ENCODE measurements at places on chromosomes 1 and 21.

GRCh38 chr1:13623021-13623637 lies 39.5 kb downstream of the PDPN start:
- DNase-seq, result no peak

- peak; percentile 9 for DNase-seq
Observed at GRCh38 chr1:41882068-41882477, 36.6 kb downstream of the HIVEP3 start.

GRCh38 chr1:67142931-67143330 lies 8.2 kb upstream of the C1orf141 start:
- DNase-seq, result no peak

- DNase-seq, result no peak
Observed at GRCh38 chr1:90833466-90834110, 116.5 kb upstream of the BARHL2 start.

GRCh38 chr1:166914111-166914510 lies 38.0 kb upstream of the TADA1 start:
- DNase-seq, result no peak

- no peak for DNase-seq
Observed at GRCh38 chr1:217274416-217274815, 356.5 kb downstream of the GPATCH2 start.

- no peak for DNase-seq
Observed at GRCh38 chr1:19640363-19641316, 3.5 kb upstream of the NBL1 start.

DNA sequence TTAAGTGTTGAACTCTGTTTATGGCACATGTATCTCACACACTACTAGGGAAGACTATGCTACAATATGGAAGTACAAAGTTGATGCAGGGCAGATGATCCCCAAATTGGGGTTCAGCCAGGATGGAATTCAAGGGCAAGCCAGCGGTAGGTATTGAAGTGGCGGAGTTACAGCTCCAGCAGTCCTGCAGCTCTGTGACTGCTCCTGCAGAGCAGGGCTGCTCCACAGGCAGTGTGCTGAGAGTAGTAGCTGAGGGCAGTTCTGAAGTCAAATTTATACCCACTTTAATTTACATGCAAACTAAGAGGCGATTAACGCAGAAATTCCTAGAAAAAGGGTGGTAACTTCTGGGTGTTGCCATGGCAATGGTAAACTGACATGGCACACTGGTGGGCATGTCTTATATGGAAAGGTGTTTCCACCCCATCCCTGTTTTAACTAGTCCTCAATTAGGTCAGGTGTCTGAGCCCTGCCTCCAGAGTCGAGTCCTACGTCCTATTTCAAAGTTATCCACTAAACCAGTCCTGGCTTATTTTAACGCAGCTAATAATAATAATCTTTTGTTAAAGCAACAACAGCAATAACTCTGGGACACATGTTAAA lies 20.6 kb upstream of the CENPF start:
- DNase-seq, result no peak

- DNase-seq, result no peak
Observed at GRCh38 chr1:200889571-200889970, 5.1 kb upstream of the INAVA start.

GRCh38 chr1:150233359-150234308 lies 2.3 kb downstream of the ANP32E start:
- DNase-seq, result no peak

DNA sequence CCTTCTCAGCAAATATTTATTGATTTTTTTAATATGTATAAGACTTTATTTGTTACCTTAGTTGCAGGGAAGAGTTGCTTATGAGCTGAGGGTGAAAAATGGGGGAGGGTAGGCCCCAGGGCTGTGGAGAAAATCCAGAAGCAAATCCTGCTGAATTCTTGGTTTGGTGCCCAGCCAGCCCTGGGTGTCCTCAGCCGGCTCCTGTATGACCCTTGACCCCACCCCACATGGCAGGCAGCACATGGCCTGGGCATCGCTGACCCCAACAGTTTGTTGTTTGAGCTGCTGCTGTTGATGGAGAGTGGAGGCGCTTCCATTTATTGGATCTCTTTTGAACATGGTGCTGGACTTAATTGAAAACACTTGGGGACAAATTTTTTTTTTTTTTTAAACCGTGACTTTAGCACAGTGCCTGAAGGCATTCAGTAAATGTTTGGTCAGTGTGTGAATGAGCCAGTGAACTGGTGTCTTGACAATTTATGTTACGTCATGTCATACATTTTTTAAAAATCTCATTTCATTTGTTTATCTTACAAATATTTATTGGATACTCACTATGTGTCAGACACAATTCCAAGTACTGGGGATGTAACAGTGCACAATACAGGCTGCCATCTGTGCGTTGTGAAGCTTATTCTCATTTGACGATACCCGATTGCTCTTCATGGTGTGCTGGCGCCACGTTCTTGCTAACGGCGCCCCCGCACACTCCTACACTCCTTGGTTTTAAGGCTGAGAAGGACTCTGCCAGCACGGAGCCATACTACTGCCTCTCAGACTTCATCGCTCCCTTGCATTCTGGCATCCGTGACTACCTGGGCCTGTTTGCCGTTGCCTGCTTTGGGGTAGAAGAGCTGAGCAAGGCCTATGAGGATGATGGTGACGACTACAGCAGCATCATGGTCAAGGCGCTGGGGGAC lies 98.8 kb downstream of the MTR start:
- no peak for DNase-seq

GRCh38 chr1:154837672-154838171 lies 32.4 kb downstream of the KCNN3 start:
- no peak for DNase-seq

- DNase-seq, result no peak
Observed at GRCh38 chr1:56278061-56278460, 301.3 kb downstream of the PLPP3 start.

- peak; percentile 50 for DNase-seq
Observed at GRCh38 chr1:230310381-230311163, 115.6 kb downstream of the PGBD5 start.

- no peak for DNase-seq
Observed at GRCh38 chr1:197210426-197210825, 57.6 kb upstream of the CRB1 start.

DNA sequence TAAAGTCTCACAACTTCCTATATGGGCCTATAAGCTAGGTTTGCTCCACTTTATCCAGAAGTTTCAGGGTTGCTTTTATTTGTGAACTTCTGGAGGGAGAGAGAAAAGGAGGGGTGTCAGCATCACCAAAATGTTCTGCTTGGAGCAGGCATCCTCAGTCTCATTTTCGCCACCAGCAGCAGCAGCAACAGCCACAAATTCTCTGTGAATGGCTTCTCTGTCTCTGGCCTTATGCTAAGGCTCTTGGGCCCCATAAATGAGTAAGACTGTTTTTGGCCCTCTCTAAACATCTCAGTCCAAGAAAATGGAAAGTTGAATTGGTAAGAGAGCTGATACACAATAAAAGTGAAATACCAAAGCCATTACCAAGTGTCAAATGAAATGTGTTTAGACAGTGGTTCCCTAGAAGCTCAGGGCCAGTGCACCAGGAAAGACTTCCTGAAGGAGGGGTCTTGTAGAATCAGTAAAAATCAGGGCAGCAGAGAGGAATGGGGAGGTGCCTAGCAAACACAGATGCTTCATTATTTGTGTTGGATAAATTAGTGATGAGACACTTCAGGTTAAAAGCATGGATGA lies 53.0 kb upstream of the SPATA6 start:
- no peak for DNase-seq

DNA sequence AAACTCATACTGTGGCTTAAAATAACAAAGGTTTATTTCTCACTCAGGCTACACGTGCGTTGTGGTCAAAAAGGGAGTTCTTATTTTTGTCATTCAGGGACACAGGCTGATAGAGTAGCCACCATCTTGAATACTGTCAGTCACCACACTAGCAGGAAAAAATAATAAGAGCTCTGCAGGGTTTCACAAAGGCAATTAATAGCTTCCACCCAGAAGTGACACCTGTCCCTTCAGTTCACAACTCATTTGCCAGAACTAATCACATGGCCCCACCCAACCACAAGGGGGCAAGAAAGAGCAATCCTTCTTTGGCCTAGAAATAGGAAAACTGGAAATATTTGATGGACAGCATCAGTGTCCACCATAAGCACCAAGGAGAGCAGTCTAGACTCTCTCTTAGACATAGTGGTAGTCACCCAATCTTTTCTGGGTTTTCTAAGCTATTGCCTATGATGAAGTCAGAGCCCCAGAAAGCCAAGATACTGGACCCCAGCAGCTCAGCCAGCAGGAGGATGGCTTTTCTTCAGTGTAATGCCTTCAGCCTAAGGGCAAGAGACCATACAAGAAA lies 8.2 kb downstream of the HAPLN2 start:
- no peak for DNase-seq

DNA sequence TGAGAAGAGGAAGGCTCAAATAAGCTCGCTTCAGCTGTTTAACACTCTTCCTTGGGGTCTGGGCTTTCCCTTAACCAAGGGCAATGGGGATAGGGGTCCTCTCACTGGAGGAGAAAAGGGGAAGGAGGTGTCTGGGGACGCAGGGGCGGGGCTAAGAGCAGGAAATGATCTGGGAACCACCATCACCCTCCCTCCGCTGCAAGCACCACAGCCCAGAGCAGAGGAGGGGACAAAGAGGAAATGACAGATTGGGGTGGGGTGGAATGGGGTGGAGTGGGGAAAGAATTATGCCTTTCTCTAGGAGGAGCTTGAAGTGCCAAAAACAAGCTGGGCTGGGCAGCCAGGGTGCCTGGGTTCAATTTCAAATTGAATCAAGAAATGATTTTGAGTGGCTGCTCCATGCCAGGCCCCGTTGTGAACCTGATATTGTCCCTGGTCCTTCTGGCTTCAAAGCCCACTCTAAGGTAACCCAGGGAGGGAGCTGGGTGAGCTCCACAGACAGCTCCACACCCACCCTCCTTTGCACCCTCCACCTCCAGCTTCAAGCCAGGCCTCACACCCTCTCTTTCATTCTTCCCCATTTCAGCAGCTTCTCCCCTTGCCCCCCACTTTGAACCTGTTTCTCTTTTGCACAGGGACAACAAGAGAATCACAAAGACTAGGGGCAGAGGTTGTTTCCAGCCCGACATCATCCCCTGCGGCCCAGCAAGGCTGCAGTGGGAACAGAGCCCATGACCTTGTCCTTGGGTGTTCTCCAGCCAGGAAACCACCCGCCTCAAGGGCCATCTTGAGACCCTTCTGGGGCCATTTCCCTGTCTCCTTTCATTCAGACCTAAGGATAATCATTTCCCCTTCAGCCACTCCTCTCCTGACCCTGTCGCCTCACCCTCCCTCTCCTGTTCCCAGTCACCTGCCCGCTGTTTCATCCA lies 1.1 kb downstream of the ARHGAP30 start:
- no peak for DNase-seq

DNA sequence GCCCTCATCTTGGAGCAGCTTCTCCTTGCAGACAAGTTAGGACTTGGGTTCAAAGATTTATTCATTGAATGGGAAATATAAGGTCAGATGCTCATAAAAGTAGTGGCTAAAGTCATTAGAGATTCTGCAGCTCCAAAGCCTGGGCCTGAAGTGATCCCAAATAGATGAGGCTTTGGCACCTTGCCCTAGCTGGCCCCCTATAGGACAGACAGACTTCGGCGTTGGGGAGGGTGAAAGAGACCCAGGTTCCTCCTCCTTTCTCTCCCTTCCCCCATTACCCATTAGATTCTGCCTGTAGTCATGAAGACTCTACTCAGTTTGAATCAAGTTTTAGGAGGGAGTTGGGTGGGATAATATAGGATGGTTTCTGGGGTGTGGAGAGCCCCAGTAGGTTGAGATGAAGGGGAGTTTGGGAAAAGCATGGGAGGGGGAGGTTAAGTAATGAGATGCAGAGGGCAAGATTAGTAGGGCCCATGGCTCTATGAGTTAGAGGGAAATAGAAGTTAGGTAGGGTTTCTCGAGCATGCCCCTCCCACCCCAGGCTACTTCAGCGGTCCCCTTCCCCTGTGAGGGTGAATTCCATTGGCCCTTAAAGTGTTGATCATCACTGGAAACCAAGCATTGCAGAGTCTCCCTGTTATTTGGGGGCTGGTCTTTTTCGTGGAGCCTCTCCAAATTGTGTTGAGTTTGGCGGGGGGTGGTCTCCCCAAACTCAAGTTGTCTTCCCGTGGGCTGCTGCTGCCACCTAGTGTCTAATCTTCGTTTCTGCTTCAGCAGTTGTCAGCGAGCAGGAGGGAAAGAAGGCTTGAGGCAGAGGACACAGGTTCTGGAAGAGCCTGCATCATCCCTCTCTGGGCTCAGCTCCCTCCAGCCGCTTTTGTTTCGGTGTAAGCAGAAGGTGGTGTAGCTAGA lies 2.1 kb upstream of the AHDC1 start:
- peak; percentile 13 for DNase-seq

DNA sequence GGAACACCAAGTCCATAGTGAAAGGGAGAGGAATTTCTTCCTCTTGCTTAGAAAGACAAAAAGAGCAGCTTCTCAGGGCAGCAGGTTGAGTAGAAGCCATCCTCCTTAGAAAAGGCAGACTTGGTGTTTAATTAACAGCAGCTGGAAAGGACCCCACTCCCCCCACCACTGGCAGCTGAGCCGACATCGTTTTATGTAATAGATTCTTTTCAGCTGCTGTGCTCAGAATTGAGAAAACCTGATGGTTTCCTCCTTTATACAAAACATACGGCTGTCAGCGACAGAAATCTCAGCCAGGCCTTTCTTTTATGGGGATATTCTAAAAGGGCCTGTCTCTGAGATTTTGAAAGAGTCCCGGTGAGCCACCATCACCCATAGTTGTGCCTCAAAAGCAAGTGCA lies 49.9 kb downstream of the MAN1C1 start:
- DNase-seq, result no peak

- no peak for DNase-seq
Observed at GRCh38 chr1:54239631-54240031, 39.7 kb downstream of the MRPL37 start.

- DNase-seq, result peak; percentile 44
Observed at GRCh38 chr1:225653463-225654276, 747 bp upstream of the ENAH start.

- DNase-seq, result no peak
Observed at GRCh38 chr1:23650344-23650990, 41.1 kb upstream of the RPL11 start.

- DNase-seq, result no peak
Observed at GRCh38 chr1:33099290-33100118, 18.6 kb downstream of the AZIN2 start.

DNA sequence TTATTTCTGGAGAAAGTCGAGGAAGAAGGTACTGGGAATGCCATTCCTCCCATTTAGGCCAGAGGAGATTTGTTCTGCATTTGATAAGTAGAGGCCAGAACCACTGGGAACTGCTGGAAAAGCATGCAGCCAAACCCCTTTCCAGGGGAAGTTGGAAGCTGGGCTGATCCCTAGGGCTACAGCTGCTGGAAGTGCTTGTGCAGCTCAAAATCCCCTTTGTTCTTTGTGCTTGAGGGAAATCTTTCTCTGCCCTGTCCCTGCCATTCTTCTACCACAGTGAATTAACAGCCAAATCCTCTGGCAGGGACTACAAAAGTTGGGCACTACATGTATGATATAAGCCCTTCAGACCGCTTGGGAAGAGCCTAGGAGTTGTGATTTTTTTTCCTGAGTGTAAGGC lies 734.1 kb downstream of the LRRIQ3 start:
- DNase-seq, result no peak

GRCh38 chr1:182955596-182956588 lies 2.9 kb upstream of the SHCBP1L start:
- no peak for DNase-seq

Measured in NCI-H2081 treated with DMSO at 0.1 percent for 48 hours (cell line).